ENCODE measurements at places on chromosomes 1 and 21. TPM values are rescaled to one million over a fixed set of nuclear protein-coding genes. Genes with fewer than 3 reads are reported as not detected.
A peak's percentile ranks its signal among the peaks of the same experiment; 100 is the strongest.

- H3K4me1 ChIP-seq = peaks cover 2% of the 10 kb centered on the region
- no peaks in the 10 kb centered on the region for H3K27me3 ChIP-seq
- no peak overlapping the region for H3K4me3 ChIP-seq
- no peak overlapping the region for H3K27ac ChIP-seq
- DNase-seq = no peak
These were observed 129.8 kb downstream of the PIK3R3 start for GRCh38 chr1:46002551-46003150.

- H3K27me3 ChIP-seq = peaks cover 5% of the 10 kb centered on the region
- H3K4me1 ChIP-seq = no peaks in the 10 kb centered on the region
- no peak overlapping the region for H3K4me3 ChIP-seq
- DNase-seq = peak; percentile 51
These were observed 15.0 kb upstream of the ATP1B1 start for GRCh38 chr1:169091480-169091941.

DNA sequence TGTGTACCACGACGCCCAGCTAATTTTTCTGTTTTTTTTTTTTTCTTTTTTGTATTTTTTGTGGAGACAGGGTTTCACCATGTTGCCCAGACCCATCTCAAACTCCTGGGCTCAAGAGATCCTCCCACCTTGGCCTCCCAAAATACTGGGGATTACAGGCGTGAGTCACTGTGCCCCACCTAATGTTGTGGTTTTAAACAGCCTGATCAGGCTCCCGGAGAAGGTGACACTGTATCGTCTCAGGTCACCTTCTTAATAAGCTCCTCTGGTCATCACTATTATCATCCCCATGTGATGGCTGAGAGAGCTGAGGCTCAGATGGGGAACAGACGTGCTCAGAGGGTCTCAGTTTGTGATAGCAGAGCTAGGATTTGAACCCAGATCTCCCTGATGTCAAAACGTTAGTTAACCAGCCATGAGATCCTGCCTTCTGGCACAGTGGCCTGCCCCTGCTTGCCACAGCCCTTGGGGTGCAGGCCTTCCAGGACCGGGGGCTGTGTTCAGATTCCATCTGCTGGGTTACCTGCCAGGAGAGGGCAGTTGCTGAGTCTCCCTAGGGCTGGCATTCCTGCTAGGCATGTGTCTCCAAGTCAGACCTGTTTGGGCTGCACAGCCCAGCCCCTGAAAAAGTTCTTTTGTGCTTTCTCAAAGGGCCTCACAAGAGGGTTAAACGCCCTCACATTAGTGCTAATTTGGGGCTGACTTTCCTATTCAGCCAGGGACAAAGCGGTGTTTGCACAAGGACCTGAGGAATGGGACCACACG is 32.7 kb upstream of the GRHL3 start:
- no peak overlapping the region for H3K27ac ChIP-seq
- no peak overlapping the region for H3K4me3 ChIP-seq
- peaks cover 7% of the 10 kb centered on the region for H3K4me1 ChIP-seq
- DNase-seq = no peak
- H3K36me3 ChIP-seq = no peaks in the 10 kb centered on the region
- peaks cover under 1% of the 10 kb centered on the region for H3K27me3 ChIP-seq

The HLCS gene
- 21.0 TPM for total RNA-seq

The RALGPS2 gene
- 97.8 TPM for total RNA-seq

The SEMA4A gene
- total RNA-seq = 0.28 TPM

DNA sequence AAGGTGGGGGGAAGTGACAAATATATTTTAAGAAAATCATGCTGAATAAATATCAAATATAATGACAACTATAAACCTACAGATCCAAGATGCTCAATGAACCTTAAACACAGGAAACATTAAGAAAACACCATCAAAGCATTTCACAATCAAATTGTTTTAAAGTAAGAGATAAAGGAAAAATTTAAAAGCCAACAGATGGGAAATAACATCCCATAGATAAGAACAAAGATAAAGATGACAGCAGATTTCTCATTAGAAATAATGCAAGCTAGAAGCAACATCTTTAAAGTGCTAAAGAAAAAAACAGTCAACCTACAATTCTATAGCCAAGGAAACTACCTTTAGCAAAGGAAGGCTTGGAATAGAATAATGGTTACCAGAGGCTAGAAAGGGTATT is 17.8 kb downstream of the MCOLN3 start:
- peaks cover 12% of the 10 kb centered on the region for H3K27me3 ChIP-seq
- no peaks in the 10 kb centered on the region for H3K36me3 ChIP-seq
- no peak overlapping the region for H3K4me3 ChIP-seq
- no peak for DNase-seq

The FAM72D gene
- total RNA-seq = 0.72 TPM

DNA sequence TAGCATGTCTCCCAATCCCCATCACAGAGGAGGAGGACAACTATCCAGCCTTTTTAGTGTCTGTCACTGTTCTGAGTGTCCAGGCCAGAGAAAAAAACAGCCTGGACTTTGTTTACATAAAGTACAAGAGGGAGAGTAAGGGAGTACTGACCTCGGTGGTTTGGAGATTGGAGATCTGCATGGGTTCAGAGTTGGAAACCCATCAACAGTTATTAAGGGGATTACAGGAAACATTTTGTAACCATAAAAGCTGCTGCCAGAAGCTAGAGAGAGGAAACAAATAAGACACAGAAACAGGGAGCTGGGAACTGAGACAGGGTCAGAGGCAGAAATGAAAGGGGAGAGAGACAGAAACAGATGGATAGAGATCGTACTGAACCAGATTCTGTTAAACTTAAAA is 131.5 kb upstream of the CTTNBP2NL start:
- H3K27me3 ChIP-seq = peaks cover 2% of the 10 kb centered on the region
- no peak overlapping the region for H3K27ac ChIP-seq
- DNase-seq = no peak
- H3K36me3 ChIP-seq = no peaks in the 10 kb centered on the region
- H3K4me1 ChIP-seq = no peaks in the 10 kb centered on the region

The SLC9C2 gene
- not detected for total RNA-seq

- H3K4me1 ChIP-seq = peaks cover 12% of the 10 kb centered on the region
- DNase-seq = no peak
- no peaks in the 10 kb centered on the region for H3K36me3 ChIP-seq
- H3K4me3 ChIP-seq = no peak overlapping the region
These were observed 380.5 kb upstream of the VAMP3 start for GRCh38 chr1:7390604-7391000.

- no peak overlapping the region for H3K4me3 ChIP-seq
- DNase-seq = peak; percentile 8
- H3K27ac ChIP-seq = peak overlapping the region; percentile 61
- H3K4me1 ChIP-seq = peaks cover 18% of the 10 kb centered on the region
These were observed 70.0 kb downstream of the NTPCR start for GRCh38 chr1:233020426-233020825.

- no peaks in the 10 kb centered on the region for H3K4me1 ChIP-seq
- no peaks in the 10 kb centered on the region for H3K27me3 ChIP-seq
- no peak overlapping the region for H3K4me3 ChIP-seq
These were observed 224.0 kb downstream of the PTBP2 start for GRCh38 chr1:96945509-96946084.

- no peak overlapping the region for H3K27ac ChIP-seq
- H3K4me3 ChIP-seq = no peak overlapping the region
- no peaks in the 10 kb centered on the region for H3K36me3 ChIP-seq
These were observed 9.4 kb downstream of the LAMB3 start for GRCh38 chr1:209642816-209643215.

The BACE2 gene
- 18.1 TPM for total RNA-seq

The TMEM240 gene
- 1.1 TPM for total RNA-seq

GRCh38 chr1:116950517-116951199 is 40.9 kb downstream of the PTGFRN start:
- H3K4me1 ChIP-seq = no peaks in the 10 kb centered on the region
- H3K4me3 ChIP-seq = no peak overlapping the region
- DNase-seq = no peak
- H3K36me3 ChIP-seq = no peaks in the 10 kb centered on the region
- no peak overlapping the region for H3K27ac ChIP-seq

DNA sequence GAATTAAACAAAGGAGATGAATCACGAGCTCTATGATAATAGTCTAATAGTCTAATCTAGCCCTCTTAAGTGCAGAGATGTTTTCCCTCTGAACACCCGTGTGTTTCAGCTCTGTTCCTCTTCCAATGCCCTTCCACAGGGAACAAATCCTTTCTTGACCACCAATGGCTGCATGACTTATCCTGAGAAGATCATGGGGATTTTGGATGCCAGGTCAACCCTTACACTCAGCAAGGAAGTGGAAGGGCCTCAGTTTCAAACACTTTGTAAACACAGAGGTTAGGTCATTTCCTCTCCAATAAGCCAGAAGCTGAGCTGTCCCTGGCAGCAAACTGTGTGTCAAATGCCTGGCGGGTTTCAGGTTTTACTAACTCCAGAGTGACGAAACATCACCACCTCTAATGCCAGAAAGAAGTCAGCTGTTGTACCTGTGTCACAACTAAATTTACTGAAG is 200.0 kb downstream of the GABPA start:
- no peak overlapping the region for H3K4me3 ChIP-seq
- H3K4me1 ChIP-seq = peaks cover 10% of the 10 kb centered on the region
- 0 out of 2 replicates have a peak, but pooled peaks cover 3% of the 10 kb centered on the region for H3K36me3 ChIP-seq
- H3K27ac ChIP-seq = peak overlapping the region; percentile 70

DNA sequence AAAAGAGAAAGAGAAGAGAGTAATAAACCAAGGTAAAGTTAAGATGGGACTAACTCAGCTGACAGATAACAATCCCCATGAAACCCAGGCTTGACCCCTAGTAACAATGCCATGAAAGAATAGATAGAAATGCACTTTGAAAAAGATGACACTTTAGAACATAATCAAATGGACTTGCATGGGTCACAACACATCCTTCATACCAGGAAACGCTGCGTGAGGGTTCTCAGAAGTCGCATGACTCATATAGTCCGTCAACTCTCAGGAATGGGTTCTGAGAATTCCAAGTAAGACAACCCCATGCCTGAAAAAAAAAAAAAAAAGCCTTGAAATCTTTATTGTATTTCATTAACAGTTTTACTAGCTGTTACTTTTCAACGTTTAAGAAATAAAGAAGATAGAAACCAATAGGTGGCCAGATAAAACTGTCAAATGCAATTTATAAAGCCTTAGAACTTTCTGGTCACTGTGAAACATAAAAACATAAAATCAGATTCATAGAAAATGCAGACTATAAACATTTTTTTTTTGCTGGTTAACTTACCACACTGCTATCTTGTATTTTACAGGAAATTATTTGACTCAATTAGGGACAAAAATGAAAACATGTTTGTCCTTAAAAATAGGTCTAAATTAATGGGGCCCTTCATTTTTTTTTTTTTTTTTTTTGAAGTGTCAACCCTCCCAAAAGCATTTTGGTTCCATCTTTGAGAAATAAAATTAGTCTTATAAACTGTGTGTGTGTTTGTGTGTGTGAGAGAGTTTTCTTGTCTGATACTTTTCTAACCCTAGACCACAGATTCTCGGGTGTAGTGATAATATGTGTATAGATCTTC is 202.1 kb downstream of the NCAM2 start:
- no peaks in the 10 kb centered on the region for H3K36me3 ChIP-seq
- peak; percentile 99 for DNase-seq
- H3K4me3 ChIP-seq = no peak overlapping the region
- peak overlapping the region; percentile 96 for H3K27ac ChIP-seq

GRCh38 chr1:64555947-64556346 is 86.0 kb downstream of the CACHD1 start:
- H3K27me3 ChIP-seq = no peaks in the 10 kb centered on the region
- no peak for DNase-seq
- H3K36me3 ChIP-seq = no peaks in the 10 kb centered on the region
- no peak overlapping the region for H3K4me3 ChIP-seq
- no peak overlapping the region for H3K27ac ChIP-seq

DNA sequence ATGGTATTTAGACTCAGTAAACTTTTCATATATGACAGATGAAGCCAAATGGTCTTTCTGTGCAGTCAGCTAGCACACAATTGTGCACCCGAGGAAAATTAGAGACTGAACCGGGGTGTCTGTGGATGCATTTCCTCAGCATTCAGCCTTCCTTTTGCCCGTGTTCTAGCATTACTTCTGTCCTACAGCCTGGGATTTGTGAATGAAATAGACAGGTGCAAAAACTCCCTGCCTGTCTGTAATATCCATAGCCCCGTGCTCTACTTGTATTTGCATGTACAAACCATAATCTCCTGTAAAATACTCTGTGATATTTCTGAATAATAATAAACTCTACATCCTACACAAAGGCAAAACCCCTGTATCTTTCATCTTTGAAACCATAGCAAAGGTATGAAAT is 64.8 kb upstream of the LGALS8 start:
- H3K4me3 ChIP-seq = no peak overlapping the region
- peaks cover 3% of the 10 kb centered on the region for H3K27me3 ChIP-seq
- no peaks in the 10 kb centered on the region for H3K4me1 ChIP-seq
- no peak overlapping the region for H3K27ac ChIP-seq

- H3K27me3 ChIP-seq = peaks cover 1% of the 10 kb centered on the region
- H3K27ac ChIP-seq = no peak overlapping the region
- peak; percentile 15 for DNase-seq
- H3K4me1 ChIP-seq = peaks cover 9% of the 10 kb centered on the region
These were observed 31.0 kb downstream of the IL12RB2 start for GRCh38 chr1:67338642-67339041.

DNA sequence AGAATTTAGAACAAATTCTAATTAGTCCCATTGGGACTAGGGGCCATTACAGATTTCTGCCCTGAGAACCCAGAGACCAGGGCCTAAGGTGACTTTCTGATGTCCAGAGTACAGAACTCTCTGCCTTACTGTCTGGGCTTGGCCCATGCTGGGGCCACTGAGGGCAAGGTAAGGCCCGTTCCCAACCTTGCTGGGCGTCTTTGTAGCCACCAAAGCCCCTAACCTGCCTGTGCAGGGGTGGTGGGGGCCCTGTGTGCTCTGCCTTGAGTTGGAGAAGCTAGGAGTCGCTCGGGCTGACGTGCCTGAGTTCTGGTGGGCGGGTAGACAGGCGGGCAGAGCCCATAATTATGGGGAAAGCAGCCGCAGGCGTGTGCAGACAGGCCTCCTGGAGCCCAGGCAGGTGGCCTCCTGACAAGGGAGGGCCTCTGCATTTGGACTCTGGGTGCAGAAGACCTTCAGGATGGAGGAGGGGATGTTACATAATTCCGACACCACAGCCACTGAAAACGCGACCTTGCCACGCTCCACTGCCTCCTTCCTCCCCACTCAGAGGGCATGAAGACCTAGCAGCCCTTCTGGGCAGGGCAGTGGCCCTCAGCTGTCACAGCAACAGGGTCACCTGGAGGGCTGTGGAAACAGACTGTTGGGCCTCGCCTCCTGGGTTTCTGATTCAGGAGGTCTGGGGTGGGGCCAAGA is 239.9 kb upstream of the TMEM51 start:
- no peak overlapping the region for H3K27ac ChIP-seq
- no peaks in the 10 kb centered on the region for H3K27me3 ChIP-seq
- no peak for DNase-seq
- peaks cover 2% of the 10 kb centered on the region for H3K4me1 ChIP-seq
- H3K36me3 ChIP-seq = no peaks in the 10 kb centered on the region
